ENCODE measurements at places on chromosomes 12 and 14.

- DNase-seq, result no peak
Observed at GRCh38 chr14:64955297-64955696, 12.8 kb upstream of the GPX2 start.

DNA sequence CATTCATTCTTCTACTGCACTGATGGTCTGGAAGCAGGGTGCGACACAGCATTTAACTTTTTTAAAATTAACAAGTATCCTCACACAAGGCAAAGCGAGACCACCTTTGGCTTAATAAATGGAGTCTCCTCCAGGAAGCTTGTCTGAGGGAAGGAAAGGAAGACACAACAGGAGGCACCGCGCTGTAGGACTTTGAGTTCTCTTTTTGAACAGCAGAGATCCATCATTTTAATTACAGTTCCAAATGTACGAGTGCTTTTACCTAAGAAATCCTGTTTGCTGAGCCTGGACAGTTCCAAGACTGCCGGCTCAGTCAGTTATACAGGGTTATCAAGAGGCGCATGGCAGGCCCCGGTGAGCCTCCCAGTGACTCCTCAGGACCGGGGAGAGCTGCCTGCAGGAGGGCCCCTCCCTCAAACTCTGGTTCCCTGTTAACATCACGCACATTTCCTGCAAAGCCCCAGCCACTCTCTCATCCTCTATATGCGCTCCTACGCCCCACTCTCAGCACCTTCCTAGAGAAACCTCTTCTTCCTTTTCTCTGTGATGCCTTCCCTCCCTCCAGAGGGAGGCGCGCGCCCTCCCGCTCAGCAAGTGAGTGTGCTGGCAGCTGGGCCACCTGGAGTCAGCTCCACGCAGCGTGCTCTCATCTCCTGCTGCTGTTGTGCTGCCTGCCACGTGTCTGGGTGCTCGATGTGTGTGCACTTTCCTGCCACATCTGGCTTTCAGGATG is 46.1 kb downstream of the STX2 start:
- DNase-seq, result no peak

- peak; percentile 91 for DNase-seq
Observed at GRCh38 chr14:99757331-99758070, 35.7 kb upstream of the EML1 start.

GRCh38 chr14:73777420-73777819 is 63.2 kb upstream of the PNMA1 start:
- no peak for DNase-seq

DNA sequence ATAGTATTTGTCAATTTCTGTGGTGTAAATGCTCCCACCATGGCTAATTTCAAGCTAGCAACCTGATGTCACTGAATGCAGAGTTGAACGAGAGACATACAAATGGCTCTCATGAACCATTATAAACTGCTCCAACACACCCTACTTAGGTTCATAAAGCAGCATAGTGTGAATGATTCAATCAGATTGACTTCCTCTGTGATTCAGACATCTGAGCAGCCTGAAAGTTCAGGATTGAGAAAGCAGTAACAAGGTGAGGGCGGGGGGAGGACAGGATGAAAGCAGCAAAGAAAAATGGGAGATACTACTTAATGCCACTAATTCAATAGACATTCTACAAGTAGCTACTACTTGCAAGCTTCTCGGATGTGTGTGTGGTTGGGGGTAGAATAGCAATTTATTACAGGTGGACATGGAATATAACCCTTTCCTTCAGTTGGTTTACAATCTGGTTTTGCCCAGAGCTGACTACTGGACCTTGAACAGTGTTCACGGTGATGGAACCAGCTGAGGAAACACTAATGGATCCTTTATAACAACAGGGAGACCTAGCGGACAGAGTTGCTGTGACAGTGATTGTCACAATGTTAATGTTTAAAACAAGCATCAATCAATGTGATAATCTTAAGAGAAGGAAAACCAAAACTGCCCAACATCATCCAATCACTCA is 52.5 kb upstream of the PELI2 start:
- DNase-seq, result no peak

- DNase-seq, result no peak
Observed at GRCh38 chr12:89685363-89685972, 23.2 kb downstream of the ATP2B1 start.

- DNase-seq, result no peak
Observed at GRCh38 chr12:89729946-89730459, 21.4 kb upstream of the ATP2B1 start.

GRCh38 chr14:56840221-56840620 is 29.9 kb upstream of the OTX2 start:
- no peak for DNase-seq

DNA sequence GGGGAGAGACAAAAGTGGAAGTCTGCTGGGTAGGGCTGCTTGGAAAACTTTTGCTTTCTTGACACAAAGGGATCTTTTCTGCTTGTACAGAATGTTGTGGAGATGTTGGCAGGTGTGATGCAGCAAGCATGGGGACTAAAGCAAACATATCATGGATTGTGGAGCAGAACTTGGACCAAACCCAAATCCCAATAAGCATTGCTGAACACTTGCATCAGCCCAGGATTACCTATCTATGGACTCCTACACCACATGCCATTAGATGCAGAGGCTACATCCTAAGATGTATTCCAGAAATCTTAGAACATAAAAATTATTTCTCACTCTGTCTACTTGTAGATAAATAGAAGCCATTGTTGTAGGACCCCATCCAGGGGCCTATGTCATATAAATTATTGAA is 44.7 kb upstream of the RERG start:
- DNase-seq, result no peak

DNA sequence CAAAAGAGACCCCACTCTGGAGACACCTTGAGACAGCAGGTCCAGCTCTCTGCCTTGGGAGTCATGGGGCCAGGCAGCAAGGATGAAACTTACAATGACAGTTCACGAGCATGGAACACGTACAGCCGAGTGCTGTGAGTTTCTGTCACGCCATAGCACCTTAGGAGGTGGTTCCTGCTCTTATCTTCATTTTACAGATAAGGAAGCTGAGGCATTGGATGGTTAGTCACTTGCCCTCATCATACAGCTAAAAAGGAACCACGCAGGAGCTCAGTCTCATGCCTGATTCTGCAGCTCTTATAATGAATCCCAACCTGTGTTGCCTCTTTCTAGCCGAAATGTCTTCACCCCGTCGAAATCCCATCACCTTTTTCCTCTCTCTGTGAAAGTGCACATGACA is 39.9 kb downstream of the C14orf132 start:
- no peak for DNase-seq

DNA sequence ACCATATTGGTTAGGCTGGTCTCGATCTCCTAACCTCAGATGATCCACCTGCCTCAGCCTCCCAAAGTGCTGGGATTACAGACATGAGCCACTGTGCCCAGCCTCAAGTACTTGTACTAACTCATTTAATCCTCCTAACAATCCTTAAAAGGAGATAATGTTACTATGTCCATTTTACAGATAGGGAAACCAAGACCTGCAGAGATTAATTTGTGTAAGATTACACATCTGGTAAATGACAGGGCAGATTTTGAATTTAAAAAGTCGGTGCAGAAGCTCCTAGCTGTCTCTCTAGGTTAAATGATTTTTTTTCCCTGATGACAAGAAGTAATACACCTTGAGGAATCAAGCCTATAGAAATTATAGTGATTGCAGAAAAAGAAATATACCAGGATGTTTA is 13.7 kb upstream of the HECTD1 start:
- DNase-seq, result no peak

- peak; percentile 24 for DNase-seq
Observed at GRCh38 chr14:65206448-65207096, 104.3 kb upstream of the MAX start.

DNA sequence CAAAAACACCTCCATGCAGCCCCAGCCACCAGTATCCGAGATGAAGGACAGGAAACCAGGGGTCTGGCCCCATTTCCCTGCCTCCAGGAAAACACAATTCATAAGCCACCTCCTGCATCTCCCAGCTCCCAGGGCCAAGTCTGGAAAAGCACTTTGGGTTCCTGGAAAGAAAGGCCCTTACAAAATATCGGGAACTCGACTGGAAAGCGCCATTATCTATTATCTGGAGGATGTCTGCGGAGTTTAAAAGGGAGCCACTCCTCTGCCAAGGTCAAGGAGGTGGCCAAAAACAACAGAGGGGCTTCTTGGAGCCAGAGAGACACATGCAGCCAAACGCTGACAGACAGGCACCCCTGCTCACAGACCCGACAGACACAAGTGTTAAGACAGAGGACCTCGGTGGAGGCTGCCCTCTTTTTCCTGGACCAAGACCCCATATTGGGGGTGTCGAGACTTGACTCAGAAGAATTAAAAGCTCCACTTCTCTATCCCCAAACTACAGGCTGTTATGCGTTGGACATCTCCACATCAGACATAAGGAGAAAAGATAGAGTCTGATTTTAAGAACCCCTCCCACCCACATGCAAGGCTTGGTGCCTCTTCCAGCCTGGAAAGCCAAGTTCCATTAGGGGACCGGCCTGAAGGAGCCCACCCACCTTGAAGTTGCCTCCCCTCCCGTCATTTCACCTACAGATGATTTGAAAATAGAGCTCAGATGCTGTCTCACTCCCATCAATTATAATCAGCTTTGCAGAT is 9.6 kb downstream of the ACTN1 start:
- no peak for DNase-seq

DNA sequence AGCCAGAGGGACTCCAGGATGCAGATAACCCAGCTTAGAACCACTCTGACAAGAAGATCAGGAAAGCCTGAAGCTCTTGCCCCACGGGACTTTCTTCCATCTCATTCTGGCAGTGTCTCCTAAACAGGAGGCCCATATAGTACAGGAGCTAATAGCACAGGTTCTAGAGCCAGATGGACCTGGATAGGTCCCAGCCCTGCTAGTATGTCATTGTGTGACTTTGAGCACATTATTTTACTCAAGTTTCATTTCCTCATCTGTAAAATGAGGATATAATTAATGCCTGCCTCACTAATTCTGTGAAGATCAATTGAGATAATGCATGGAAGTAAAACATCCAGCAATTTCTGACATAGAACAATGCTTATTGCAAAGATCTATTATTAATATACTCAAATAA is 66.5 kb upstream of the GZMB start:
- DNase-seq, result no peak

DNA sequence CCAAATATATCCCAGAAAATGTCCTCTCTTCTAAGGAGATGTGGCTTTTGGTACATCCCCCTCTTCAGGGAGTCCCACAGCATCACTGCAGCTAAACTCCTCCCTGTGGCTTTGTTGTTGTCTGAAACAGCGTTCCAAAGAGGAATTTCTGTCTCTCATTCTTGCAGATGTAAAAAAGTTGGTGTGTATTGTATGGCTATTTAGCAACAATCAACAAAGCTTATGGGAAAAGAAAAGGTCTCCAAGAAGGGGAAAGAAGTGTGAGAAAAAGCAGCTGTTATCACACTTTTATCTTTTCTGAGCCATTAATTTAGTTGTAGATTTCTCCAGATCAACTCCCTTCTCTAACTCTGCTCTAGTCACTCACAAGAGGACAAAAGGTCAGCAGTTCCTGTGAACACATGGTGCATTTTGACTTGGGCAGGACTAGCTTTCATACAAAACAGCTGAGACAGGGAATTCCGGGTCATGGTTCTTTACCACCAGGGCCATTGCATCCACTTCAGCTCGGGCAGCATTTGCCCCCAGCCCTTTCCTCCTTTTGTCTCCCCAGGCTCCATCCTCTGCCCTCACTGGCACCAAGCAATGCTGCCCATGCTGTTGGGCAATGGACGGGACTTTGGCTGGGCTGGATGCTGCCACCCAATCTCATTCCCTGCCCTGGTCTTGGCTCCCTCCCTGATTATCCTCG is 184.7 kb downstream of the TMX1 start:
- DNase-seq, result no peak

DNA sequence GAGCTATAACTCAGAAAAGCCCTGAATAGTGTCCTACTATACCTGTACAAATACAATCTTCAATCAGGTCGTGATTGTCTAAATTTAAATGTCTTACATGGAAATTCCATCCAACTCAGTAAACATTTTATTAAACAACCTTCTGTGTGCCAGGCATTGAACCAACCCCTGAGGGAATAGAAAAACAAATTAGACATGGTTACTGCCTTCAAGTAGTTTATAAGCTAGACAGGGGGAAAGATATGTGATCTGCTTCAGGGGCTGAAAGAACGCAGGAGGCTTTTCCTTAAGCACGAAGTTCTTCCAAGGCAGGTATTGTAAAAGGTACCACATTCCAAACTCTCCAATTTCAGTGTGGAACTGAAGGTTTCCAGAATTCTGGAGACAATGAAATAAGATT is 39.7 kb upstream of the STAB2 start:
- no peak for DNase-seq

DNA sequence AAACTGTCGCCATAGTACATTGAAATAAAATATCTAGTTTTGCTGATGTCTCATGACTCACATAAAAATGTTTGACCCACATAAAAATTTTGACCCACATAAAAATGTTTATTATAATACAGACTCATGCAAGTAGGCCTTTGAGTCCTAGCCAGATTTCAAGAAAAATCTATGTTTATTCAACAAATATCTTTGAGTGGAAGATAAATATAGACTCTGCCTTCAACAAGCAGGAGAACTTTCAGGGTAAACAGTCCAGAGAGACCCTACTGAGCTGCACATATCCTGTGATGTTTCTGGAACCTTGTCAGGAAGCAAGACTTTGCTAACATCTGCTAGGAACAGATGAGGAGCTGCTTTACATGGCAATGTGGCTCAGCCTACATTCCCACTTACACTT is 283.1 kb downstream of the MDGA2 start:
- DNase-seq, result no peak

DNA sequence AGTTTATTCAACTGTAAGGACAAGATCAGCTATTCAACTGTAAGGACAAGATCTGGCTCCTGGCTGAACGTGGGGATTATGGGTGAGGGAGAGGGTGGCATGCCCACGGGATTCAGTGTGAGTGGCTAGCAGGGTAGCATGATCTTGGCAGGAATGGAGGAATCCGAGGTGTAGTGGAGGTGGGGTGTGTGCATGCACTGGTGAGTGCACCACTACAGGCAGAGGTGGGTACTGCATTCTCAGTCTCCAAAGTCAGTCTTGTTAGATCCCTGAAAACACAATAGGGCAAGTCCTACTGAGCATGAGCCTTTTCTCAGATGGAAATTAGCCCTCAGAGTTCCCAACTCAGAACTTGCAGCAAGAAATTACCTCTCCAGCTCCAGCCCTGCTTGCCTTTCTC is 32.2 kb upstream of the DCD start:
- DNase-seq, result no peak

Data from amniotic stem cell (primary cell).